Activated CD4-positive, alpha-beta T cell treated with anti-CD3 and anti-CD28 coated beads, Interleukin-2, amount 50 U/mL, for 48 hours (primary cell): ENCODE measurements at places on chromosomes 1 and 21.

DNA sequence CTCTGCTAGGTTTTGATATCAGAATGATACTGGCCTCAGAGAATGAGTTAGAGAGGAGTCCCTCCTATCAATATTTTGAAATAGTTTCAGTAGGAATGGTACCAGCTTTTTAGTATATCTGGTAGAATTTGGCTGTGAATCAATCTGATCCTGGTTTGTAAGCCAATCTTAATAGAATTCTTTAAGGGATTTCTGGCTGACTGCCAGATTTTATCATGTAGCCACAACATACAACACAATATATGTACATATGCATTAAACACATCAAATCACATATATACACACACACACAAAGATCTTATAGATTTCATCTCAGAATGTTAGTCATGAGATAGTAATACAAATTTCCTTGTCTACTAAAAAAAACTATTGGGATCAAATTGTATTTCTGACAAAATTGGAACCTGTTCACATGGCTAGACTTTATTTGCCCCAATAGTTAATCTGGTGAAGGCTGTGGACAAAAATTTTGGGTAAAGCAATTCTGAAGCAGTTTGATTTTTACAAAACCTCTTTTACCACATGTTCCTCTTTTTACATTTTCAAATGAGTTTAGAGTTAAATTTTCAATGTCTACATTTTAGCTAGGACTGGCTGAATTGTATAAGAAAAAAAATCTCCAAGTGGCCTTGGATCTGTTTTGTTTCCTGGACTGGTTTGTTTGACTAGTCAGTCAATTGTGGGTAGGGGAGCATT, 151.7 kb downstream of the FASLG start:
- no peak for DNase-seq

- DNase-seq: peak; percentile 56
Measured at GRCh38 chr1:206590025-206590758, 22.1 kb downstream of the EIF2D start.

- peak; percentile 52 for DNase-seq
Measured at GRCh38 chr1:19435851-19436455, 49.4 kb downstream of the CAPZB start.

GRCh38 chr1:89512996-89513720, 11.5 kb upstream of the LRRC8B start:
- DNase-seq: no peak

DNA sequence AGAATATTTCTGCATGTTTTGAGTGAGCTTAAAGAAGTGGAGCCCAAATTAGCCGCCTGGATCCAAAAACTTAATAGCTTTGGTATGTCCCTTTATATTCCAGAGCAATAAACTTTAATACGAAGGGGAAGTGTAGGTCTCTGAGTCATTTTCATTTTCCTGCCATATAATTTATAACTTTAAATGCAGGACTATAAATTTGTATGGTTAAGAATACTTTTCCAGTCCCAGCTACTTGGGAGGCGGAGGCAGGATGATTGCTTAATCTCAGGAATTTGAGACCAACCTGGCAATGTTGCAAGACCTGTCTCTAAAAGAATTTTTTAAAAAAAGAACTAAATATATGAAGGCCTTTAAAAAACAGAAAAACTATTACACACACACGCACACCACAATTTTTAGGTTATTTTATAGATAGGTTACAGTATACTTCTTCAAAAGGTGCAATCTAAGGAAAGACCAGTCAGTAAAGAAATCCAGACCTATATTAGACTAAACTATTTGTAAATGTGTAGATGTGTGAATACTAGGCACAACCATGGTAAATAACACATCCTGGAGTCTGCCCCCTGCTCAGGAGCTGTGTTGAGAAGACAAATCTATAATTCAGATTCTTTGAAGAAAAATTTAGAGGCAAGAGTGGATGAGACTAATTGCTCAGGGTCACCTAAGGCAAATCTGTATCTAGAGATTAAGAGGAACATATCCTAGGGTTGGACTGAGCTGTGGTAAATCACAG, 80.3 kb downstream of the TTC3 start:
- no peak for DNase-seq

- DNase-seq: peak; percentile 46
Measured at GRCh38 chr1:156511644-156512043, 11.1 kb upstream of the MEF2D start.

GRCh38 chr1:41716188-41717130, 202.3 kb downstream of the HIVEP3 start:
- no peak for DNase-seq

DNA sequence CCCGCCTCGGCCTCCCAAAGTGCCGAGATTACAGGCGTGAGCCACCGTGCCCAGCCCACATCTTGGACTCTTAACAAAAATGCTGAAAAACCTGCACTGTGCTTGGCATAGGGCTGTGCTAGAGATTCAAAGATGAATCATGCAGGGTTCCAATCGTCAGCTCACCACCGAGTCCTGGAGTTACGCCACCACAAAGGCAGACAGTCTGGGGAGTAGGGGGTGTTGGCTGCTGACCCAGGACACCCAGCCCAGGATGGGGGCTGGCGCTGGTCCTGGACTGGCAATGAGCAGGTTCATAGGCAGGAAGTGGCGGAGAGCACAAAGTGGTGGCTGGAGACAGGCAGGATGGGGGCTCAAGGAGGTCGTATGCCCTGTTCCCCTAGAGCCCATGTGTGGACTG, 16.0 kb downstream of the PSRC1 start:
- DNase-seq: no peak

GRCh38 chr1:115076384-115076915, 12.9 kb downstream of the TSPAN2 start:
- no peak for DNase-seq

GRCh38 chr21:29157080-29157479, 26.6 kb downstream of the MAP3K7CL start:
- DNase-seq: no peak

DNA sequence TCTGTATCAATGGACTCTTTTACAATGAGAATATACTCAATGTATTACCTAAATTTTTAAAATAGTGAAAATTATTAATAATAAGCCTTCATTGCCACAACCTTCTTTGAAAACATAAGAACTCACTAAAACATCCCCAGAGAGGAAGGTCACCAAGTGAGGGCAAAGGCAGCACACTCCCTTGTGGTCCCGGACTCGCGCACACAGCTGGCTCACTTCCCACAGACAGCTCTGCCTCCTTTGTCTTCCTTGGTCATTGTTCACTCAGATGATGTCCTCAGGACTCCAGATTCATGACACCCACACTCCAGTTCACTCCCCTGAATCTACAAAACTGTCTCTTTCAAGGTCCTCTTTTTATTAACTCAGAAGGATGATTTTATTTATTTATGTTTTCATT, 19.2 kb upstream of the UBR4 start:
- no peak for DNase-seq

DNA sequence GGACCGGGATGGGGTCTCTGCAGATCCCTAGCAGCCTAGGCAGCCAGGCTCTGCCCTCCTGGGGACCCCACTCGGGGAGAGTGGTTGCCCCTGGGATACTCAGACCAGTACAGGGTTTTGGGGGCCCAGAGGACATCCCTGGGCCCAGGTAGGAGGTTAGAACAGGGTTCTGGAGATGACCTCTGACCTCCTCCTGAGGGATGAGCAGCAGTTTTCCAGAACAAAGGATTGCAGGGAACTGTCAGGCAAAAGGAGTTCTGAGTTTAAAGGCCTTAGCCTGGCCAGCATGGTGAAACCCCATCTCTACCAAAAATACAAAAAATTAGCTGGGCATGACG, 20.4 kb upstream of the VPS13D start:
- DNase-seq: no peak

DNA sequence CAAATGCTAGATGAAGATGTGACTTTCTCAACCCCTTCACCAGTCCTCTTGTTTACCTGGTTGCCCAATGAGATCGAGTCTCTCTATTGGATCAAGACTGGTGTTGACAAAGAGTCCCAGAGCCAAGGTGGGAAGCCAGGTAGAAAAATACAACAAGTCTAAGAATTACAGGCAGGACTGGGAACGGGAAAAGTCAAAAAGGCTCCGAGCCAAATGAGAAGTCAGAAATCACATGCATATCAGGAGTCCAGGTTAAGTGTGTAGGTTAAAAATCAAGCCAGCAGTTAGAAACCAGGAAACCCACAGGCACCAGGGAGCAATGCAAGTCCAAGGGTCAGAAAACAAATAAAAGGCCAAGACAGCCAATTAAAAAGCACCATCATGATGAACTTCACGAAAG, 27.4 kb upstream of the DUSP23 start:
- no peak for DNase-seq

DNA sequence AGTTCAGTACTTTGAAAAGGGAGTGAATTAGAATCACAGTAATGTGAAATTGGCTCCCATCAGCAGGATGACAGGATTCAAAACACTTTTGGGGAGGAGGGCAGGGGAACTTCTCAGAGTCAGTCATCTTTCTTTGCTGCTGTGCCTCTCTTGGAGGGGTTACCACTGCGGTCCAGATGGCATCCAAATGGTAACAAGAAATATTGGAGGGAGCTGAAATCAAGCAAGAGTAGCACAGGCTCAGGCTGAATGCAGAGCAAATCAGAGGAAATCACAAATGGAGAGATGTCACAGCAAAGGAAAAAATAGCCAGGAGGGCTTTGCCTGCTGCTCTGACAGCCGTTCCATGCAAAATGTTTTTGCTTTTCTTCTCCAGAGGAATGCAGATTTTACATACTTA, 75.0 kb upstream of the C8B start:
- DNase-seq: no peak
